ENCODE measurements at places on chromosomes 6 and 20.
A peak's percentile ranks its signal among the peaks of the same experiment; 100 is the strongest.

- no peak for DNase-seq
Measured at GRCh38 chr6:161618831-161619454, 345.1 kb upstream of the AGPAT4 start.

- DNase-seq = no peak
Measured at GRCh38 chr20:11266571-11266970, 592.8 kb upstream of the JAG1 start.

- DNase-seq = no peak
Measured at GRCh38 chr6:110277100-110277665, 81.0 kb downstream of the METTL24 start.

DNA sequence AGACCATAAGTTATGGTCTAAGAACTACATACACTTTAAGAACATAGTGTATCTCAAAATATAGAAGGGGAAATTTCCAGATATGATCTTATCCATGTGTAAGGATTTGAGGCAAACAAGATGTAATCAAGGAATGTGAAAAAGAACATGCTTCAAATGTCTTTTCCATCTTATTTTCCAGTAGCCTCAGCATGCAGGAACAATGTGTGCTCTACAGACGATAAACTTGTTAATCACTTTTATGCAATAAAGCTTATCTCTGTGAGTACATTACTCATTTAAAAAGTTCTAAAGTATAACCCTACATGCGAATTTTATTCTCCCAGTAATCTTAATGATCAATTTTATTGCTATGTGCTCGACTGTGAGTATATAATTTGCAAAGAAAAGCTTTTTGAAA, 185.2 kb downstream of the ALDH8A1 start:
- no peak for DNase-seq

- DNase-seq = peak; percentile 31
Measured at GRCh38 chr6:27091661-27092315, 155.7 kb upstream of the PRSS16 start.

GRCh38 chr6:40541556-40542174, 45.5 kb downstream of the LRFN2 start:
- no peak for DNase-seq

DNA sequence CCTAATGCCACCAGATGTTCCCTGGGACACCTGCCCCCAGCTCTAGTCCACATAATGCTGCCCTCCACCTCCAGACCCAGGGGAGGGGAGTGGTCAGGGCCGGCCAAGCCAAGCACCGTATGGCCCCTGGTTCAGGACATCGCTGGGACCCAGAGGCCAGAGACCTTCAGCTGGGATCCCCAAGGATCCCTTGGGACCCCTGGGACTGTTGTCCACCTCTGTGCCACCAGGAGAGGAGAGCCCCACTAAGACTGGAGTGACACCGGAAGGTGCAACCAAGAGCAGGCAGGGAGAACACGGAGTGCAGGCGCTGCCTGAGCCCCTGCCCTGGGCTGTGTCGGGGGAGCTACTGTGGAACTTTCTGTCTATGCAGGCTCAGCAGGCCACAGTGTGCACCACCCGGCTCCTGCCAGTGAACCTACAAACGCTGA, 43.6 kb downstream of the CTCFL start:
- DNase-seq = no peak

DNA sequence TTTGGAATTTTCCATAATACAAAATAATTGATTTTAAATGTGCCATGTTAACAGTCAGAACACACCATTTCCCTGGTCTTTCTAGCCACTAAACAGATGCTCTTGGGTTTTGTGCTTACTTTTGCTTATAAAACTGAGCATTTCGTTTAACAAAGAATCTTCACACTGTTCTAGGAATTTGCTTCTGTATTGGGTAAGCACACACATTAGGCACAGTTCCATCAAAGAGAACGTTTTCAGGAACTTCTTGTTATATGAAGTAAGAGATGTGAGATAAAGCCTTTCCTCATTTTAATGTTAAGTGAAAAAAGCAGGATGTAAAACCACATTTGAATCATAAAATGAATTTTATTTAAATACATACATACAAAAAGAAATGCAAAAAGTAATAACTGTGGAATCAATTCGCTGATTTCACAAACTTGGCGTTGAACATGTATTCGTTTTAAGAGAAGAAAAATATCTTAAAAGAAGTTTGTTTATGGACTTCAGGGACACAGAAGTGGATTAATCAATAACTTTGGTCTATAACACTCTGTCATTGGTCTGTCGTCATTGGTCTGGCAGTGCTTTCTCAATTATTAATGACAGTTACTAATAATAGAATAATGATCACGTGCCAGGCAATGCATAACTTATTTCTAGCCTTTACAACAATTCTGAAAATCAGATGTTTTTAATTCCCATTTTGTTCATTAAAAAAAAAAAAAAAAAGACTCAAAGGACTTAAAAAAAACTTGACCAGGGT, 199.9 kb upstream of the PRDM1 start:
- no peak for DNase-seq

DNA sequence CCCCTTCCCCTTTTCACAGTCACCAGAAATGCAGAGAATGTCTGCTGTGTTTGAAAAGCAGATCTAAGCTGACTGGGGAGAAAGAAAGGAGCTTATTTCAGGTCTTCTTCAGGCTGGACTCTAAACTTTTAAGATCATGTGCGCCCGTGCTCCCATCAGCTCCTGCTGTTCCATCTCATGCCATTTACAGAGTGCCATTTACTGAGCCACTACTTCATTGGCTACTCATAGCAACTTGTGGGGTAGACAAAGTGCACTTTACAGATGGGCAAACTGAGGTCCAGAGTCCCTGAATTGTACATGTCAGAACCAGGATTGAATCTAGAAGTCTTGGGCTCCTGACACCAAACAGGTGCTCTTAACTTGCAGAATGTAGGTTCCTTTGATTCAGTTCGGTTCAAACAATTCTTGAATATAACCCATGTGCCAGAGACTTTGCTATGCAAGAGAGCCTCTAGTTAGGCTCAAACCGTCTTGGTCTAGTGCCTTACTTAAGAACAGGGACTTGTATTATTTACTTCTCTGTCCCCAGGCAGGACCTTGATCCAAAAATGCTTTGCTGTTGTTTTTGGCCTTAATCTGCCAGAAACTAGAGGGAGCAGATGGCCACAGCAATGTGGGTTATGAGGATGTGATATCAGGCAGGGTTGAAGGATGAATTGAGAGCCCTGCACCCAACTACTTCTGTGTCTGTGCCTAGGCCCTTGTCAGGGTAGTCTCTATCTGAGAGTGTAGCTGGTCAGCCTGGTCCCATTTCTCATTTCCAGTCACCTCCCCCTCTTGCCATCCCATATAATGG, 56.4 kb downstream of the RALY start:
- no peak for DNase-seq

GRCh38 chr6:20757761-20758160, 223.5 kb downstream of the CDKAL1 start:
- no peak for DNase-seq

GRCh38 chr20:25224941-25225340, 22.9 kb upstream of the PYGB start:
- DNase-seq = no peak

GRCh38 chr6:2194643-2195042, 50.8 kb downstream of the GMDS start:
- DNase-seq = no peak

DNA sequence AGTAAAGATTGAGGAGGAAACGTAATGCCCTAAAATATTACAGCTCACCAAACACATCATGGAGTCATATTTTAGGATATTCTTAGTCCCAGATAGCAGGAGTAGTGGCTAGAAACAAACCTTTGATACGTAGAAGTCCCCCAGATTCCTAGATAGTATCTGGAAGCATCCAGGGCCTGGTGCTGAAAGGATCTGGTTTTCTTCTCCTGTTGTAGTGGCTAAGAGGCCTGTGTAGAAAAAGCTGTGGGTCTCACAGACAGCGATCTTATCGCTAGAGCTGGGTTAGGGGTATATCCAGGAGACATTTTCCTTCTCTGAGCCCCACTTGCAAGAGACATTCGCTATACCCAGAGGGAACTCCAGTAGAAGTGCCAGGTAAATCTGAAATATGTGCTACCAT, 139.9 kb downstream of the KCNQ5 start:
- no peak for DNase-seq

- peak; percentile 15 for DNase-seq
Measured at GRCh38 chr6:164039954-164040375, 625.4 kb downstream of the QKI start.

DNA sequence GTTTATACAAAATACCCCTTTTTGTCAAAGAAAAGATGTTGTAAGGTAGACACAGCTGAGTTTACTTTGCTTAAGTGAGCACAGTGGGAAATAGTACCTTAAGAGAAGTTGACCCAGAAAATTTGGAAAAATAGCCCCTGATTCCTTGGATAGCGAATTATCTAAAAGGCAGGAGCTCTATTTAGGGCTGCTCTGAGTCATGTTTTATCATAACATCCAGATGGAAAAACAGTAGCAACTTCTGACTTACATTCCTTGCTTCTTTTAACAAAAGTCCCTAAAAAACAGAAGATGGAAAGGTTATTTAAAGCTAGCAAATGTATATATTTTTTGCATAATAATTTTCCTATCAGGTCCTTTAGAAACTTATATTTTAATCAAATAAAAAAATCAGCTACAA, 59.0 kb downstream of the THEMIS start:
- no peak for DNase-seq

DNA sequence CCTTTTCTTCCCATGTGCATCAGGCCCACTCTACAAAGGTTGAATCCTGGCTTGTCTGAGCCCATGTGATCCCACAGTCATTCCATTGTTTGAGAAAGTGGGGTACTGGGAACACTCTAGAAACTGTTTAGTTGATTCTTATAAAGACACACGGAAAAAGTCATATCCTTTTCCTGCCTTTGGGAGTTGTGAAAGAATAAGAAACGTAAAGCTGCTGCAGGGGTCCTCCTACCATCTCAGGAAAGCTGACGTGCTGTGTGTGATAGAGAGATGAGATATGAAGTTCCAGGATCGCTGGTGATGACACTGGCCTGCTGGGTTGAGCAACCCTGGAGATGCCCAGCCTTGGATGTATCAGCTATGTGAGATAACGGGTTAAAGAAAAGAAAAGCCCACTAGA, 21.3 kb upstream of the HLA-DRB5 start:
- DNase-seq = no peak

- DNase-seq = no peak
Measured at GRCh38 chr6:35089216-35089934, 51.8 kb downstream of the TCP11 start.

DNA sequence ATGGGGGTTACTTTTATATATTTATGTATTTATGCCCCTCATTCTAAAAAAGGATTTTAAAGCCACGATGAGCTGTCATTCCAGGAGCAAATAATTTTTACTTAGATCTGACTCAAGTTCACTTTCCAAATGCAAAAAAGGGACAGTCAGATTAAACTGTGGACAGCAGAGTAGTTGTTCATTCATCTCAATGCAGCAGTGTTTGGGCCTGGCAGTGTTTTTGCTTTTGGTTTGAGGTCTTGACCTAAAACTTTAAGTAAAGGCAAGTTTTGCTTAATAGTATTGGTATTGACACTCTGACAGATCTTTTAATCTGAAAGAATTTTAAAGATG, 13.9 kb downstream of the JARID2 start:
- DNase-seq = no peak

GRCh38 chr6:1436334-1437306, 47.2 kb downstream of the FOXF2 start:
- DNase-seq = peak; percentile 42

GRCh38 chr6:165654144-165654543, 8.9 kb downstream of the PDE10A start:
- no peak for DNase-seq

DNA sequence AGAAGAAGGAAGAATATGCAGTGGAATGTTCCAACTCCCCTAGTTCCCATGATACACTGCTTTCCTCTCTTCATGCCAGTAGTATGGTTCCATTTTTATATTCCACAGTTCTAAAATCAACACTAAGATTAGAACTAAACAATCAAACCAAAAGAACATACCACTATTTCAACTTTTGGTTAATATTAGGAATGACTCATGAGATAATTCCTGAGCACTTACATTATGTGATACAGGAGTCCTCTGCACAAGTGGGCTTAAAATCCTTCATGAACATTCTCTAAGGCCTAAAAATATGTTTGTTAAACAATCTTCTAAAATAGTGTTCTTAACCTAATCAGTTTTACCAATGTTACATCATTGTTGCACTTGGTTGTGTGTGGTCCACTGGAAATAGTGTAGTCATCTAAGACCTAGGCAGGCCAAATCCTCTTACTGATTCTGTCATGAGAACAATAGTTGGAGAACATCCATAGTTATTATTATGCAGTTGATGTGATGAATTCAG, 30.3 kb upstream of the RCAN2 start:
- DNase-seq = no peak

DNA sequence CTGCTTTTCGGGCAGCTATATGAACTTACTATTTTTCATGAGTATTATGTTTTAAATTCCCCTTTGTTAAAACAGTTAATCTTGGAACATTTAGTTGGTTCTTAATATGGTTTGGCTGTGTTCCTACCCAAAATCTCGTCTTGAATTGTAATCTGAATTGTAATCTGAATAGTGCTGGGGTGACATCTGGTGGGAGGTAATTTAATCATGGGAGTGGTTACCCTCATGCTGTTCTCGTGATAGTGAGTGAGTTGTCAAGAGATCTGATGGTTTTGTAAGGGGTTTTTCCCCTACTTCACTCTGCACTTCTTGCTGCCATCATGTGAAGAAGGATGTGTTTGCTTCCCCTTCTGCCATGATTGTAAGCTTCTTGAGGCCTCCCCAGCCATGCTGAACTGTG, 305.4 kb upstream of the MAP3K7 start:
- no peak for DNase-seq

DNA sequence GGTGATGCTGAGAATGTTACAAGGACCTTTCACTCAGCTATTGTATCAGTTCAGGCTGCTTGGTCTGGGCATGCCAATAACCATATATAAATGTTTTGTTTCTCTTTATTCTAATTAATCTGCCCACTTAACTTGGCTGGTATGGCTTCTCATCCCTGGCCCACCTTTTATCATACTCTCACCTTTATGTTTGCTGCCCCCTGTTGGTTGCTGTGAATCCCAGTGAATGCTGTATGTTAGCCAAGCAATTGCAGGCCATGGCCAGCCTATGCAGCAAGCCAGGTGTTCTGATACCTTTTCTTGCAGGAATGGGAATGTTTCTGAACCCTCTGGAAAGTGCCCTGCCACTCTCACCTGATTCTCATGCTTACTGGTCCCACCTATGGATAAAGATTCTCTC, 54.6 kb downstream of the PCSK2 start:
- DNase-seq = no peak

DNA sequence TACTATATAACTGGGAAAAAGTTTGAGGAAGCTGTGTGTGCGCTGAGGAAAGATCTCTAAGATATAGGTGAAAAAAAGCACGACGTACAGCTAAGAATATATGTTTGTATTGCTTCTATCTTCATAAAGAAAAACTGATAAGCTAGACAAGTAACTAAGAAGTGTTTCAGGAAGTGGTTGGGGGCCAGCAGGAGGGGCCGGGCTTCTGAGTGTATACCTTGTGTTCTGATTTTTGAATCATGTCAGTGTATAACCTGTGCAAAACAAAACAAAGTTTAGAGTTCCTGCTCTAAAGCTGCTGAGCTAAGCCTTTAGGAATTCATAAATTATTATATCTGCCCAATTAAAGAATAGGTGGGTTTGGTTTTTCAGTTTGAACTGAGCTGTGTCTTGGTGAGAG, 7.9 kb upstream of the OSER1 start:
- DNase-seq = no peak

- no peak for DNase-seq
Measured at GRCh38 chr6:157045831-157046454, 268.8 kb downstream of the ARID1B start.

Data from stimulated activated naive CD8-positive, alpha-beta T cell treated with anti-CD3 and anti-CD28 coated beads, Interleukin-15, amount 100 ng/mL, for 72 hours (primary cell).